ENCODE measurements at places on chromosomes 2 and 18. TPM values are rescaled to one million over a fixed set of nuclear protein-coding genes. Genes with fewer than 3 reads are reported as not detected.
A peak's percentile ranks its signal among the peaks of the same experiment; 100 is the strongest.

DNA sequence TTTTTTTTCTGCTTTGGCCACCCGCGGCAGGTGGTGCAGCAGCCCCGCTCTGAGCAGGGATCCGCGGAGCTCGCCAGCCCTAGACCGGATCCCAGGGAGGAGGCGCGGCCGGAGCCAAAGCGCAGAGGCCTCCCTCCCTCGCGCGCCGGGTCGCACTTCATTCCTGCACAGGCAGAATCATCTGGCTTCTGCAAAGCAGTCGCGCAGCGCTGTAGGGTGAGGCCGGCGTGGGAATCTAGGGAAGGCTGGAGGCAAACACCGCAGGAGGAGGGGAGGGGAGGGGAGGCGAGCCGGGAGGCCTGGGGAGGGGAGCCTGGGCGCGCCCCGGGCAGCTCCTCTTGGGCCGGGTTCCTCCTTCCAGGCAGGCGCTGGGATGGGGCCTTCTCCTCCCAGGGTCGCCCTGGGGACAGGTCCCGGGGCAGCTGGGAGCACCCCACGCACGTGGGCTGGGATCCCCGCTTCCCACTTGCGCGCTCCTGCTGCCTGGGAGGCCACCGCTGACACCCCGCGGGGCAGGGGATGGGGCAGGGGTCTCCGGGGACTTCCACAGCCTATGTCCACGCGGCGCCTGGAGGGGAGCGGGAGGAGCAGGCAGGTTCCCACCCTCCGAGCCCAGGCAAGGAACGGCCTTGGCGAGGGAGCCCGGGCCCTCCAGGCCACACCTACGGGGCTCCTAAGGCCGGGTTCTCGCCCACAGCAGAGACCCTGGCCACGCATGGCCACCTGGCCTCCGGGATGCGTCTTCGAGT is 45.0 kb downstream of the MBP start:
- DNase-seq: no peak

The LYPD1 gene
- polyA plus RNA-seq: 1.8 TPM

The ARHGEF4 gene
- 2.8 TPM for polyA plus RNA-seq

GRCh38 chr18:59861963-59862819 is 37.6 kb upstream of the PMAIP1 start:
- DNase-seq: no peak

DNA sequence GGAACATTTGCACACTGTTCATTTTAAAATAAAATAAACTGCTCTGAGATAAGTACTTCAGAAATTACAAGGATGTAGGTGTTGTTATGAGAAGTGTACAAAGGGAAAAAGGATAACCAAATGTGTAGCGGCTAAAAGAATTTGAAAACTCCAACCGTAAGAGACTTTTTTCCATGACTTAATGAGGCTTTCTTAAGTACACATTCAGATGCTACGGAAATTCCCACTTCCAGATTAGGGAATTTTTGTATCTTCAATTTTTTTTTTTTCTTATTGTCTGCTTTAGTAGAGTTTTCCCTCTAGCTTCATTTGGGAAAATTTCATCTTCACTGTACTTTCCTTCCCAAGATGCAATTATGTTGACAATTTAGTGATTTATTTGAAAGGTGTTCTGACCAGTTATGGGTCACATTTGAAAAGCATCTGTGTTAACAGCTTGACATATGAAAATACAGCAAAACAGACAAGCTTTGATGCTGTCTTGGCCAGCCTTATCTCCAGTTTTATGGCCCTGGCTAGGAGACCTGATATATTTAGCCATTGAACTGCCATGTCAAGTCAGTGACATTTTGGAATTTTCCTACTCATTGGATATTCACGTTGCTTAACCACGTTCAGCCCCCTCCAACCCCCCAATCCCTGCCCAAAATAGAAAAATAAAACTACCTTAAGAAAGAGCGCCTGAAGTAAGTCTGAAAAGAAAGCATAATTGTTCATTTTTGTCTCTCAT is 105.6 kb downstream of the FEZ2 start:
- no peak for DNase-seq

GRCh38 chr2:196163285-196163684 is 8.1 kb downstream of the STK17B start:
- DNase-seq: no peak

GRCh38 chr2:20525041-20526035 is 78.5 kb downstream of the RHOB start:
- no peak for DNase-seq

The RIT2 gene
- polyA plus RNA-seq: not detected

DNA sequence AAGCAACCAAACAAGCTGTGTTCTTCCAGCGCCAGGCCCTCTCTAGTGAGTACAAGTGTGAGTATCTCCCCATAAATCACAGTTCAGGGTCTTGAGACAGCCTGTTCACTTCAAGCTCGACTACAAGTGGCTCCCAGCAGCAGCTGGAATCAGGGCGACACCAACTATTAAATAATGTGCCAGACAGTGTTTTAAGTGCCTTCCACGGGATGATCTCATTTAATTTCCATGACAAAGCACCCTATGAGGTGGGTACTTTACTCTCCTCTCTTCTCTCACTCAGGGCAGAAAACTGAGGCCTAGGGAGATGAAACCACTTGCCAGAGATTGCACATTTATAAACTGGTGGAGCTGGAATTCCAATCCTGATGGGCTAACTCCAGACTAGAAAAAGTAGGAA is 2.6 kb upstream of the FAM136A start:
- DNase-seq: no peak

DNA sequence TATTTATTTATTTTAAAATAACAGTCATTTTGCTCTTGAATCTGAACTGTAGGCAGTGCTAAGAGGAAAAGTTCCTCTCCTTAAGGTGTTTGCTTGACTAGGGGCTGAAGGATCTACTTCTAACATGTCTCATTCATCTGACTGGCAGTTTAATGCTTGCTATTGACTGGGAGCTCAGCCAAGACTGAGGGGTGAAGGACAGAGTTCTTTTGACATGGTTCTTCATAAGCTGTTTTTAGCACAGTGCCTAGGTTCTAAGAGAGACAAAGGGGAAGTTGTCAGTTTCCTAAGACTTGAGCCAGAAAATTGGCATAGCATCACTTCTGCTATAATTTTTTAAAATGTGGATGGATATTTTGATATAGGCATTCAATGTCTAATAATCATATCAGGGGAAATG is 73.0 kb downstream of the COMMD1 start:
- no peak for DNase-seq

GRCh38 chr2:46306330-46306751 is 9.1 kb downstream of the EPAS1 start:
- peak; percentile 66 for DNase-seq

GRCh38 chr2:104733226-104733943 is 120.5 kb upstream of the POU3F3 start:
- no peak for DNase-seq

The MC2R gene
- 0.04 TPM for polyA plus RNA-seq

The G6PC2 gene
- 0.09 TPM for polyA plus RNA-seq

DNA sequence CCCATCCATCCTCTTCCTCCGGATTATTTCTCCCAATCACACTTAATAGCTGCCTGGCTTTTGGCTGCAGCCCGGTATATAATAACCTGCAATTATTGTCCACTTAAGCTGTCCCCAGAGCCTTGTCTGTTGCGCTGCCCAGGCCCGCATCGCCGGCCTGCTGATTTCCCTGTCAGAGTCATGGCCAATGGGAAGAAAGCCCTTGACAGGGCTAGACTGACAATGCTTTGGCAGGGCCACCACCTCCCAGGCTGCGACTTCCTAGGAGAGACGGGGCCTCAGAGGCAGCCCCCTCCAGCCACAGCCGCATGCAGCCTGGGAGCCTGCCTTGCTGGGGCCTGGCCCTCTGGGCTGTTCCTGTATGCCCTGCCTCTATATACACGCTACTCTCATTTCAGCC is 10.0 kb upstream of the CELF4 start:
- DNase-seq: peak; percentile 59

DNA sequence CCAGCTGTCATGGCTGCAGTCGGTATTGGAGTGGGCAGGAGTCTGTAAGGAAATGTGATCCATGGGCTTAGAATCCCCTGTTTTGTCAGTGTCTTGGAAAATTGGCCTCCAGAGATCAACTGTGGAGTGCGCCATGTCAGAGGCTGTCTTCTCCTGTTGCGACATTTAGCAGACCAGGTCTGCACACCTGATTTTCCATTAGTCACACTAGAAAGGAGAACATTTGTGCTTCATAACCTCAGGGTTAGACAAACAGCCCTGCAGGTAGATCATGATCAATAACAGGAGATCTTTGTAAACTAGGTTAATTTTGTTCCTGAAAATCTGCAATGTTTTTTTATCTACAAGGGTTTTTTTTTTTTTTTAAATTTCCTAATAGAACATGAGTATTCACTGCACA is 28.0 kb downstream of the LDLRAD4 start:
- DNase-seq: no peak

DNA sequence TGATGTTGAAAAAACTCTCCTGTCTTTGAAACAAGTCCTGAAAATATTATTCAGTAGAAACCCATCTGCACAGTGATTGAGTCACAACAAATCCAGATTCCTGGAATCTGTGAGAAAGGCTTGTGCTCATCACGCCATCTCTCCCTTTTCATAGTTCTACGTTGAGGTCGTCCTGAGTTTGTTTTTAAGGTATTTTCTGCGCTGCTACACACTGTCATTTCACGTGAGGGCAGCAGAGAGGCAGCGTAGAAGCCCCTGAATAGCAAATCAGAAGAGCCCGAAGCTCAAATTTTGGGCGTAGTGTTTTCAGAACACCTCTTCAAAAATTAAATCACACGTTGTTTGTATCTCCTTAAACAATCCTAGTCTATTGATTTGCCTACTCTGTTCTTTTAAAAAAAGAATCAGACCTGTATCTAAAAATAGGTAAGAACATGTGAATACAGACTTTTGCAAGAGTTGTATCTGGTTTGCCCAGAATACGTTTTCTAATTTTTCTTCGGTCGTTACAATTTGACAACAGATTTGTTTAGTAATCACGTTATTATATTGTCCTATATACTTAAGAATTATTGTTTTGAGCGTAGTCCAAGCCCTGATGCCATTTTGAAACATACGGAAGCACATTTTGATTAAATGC is 61.6 kb upstream of the SLC38A11 start:
- no peak for DNase-seq

- peak; percentile 50 for DNase-seq
Measured at GRCh38 chr2:138564586-138565229, 63.1 kb downstream of the SPOPL start.

The CYRIA gene
- polyA plus RNA-seq: 18.5 TPM

The NR4A2 gene
- 3.0 TPM for polyA plus RNA-seq

DNA sequence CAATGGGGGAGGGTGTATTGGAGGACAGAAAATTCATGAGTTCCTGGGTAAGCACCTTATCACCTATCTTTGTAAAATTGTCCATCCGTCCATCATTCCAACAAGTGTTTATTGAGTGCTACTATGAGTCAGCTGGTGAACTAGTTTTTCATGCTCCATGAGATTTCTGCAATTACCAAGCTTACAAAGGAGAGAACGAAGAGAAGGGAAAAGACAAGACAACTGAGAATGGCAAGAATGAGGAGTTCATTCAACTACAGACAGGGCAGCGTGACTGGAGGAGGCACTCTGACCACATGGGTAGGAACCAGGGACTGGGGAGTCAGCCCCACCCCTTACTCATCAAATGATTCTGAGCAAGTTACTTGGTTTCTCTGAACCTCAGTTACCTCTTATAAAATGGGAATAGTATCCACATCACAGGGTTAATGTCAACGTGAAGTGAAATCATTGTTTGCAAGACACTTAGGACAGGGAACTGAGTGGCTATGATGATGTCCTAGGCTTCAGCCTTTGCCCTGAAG is 18.6 kb upstream of the TXNDC2 start:
- DNase-seq: no peak

- DNase-seq: no peak
Measured at GRCh38 chr2:221402072-221402471, 170.0 kb downstream of the EPHA4 start.

- no peak for DNase-seq
Measured at GRCh38 chr2:215882689-215883088, 130.7 kb downstream of the MREG start.

- DNase-seq: no peak
Measured at GRCh38 chr2:201256082-201256481, 4.3 kb upstream of the CASP8 start.

- DNase-seq: no peak
Measured at GRCh38 chr18:57075716-57076400, 71.0 kb upstream of the BOD1L2 start.

The TCF7L1 gene
- polyA plus RNA-seq: 56.0 TPM

- no peak for DNase-seq
Measured at GRCh38 chr2:79649531-79649930, 136.7 kb downstream of the CTNNA2 start.

GRCh38 chr2:202519453-202519852 is 115.3 kb upstream of the FAM117B start:
- no peak for DNase-seq

DNA sequence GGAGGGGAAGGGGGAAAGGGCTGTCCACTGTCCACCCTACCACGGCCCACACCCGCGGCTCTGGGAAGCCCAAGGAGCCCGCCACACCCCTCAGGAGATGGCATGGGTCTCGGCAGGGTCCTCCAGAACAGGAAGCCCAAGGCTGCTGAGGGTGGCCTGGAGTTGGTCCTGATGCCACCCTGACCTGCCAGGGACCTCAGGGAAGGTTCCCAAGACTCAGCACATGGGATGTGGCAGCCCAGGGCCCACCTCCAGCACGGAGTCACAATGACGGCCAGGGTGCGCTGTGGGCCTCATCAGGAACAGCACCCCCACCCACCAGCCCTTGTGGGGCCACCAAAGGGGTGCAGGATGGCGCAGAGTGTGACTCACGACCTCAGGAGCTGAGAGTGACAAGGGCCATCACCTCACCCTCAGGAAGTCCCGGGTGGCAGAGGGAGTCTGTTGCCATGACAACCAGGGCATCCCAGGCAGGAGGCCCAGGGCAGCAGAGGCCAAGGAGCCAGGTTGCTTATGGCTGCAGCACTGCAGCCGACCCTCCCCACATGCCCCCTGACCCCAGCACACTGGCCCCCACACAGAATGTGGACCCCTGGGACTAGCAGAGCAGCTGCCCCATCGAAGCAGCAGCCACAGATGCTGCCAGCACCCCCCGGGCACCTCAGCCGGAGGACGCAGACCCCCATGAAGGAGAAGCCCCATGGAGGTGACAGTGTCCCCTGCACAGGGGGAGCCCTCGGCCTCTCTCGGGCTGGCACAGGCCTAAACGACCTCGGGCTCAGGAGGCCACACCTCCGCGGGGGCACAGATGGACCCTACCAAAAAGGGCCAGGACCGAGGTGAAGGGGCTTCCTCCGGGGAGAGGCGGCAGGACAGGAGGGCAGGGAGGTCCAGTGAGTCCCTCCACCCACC is 34.3 kb downstream of the KIF1A start:
- DNase-seq: no peak

The PEX13 gene
- polyA plus RNA-seq: 31.3 TPM

The RNF144A gene
- polyA plus RNA-seq: 33.3 TPM

The REG3G gene
- not detected for polyA plus RNA-seq

- no peak for DNase-seq
Measured at GRCh38 chr2:212136216-212136795, 402.3 kb downstream of the ERBB4 start.

DNA sequence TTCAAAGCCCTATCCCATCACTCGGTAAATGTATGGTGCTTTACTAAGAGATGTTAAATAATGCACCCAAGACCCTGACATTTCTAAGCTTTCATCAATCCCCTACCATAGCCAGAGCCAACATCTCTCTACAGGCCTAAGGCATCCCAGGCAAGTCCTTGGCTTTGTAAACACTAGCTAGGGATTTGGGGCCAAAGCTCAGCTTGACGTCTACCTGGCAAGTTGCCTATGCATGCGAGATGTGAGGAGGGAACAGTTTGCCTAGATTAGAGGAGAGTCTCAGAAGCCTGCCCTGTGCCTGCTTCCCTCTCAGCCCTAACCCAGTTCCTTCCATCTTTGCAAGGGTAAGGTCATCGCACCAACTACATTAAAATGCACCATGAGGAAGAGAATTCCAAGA is 221.5 kb upstream of the NCKAP5 start:
- no peak for DNase-seq
